GM19239 (cell line): ENCODE measurements at places on chromosomes 7 and 10.

DNA sequence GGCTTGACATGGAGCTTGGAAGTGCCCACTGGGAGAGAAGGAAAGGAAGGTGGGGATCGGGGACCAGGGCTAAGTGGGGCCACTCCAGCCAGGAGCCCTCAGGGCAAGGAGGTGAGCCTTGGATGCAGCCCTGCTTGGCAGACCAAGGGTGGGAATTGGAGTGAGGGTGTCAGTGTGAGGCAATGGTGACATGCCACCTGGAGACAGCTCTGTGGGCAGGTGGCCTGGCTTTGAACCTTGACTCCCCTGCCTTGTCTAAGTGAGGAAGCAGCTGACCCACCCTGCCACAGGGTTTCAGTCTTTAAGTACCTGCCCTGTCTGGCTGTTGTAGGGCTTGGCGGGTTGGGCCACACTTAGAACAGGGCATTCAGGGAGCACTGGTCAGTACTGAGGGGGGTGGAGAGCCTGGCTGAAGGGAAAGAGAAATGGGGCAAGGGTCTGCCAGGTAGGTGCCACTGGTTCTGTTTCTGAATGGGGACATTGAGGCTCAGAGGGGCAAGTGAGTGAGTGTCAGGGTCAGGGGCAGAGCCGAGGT, 4.8 kb downstream of the RAMP3 start:
- DNase-seq: no peak

- DNase-seq: no peak
Measured at GRCh38 chr10:34580643-34581042, 234.5 kb downstream of the PARD3 start.

GRCh38 chr10:59857921-59858320, 48.4 kb downstream of the CCDC6 start:
- DNase-seq: no peak

GRCh38 chr10:133162178-133162909, 2.3 kb downstream of the KNDC1 start:
- no peak for DNase-seq

DNA sequence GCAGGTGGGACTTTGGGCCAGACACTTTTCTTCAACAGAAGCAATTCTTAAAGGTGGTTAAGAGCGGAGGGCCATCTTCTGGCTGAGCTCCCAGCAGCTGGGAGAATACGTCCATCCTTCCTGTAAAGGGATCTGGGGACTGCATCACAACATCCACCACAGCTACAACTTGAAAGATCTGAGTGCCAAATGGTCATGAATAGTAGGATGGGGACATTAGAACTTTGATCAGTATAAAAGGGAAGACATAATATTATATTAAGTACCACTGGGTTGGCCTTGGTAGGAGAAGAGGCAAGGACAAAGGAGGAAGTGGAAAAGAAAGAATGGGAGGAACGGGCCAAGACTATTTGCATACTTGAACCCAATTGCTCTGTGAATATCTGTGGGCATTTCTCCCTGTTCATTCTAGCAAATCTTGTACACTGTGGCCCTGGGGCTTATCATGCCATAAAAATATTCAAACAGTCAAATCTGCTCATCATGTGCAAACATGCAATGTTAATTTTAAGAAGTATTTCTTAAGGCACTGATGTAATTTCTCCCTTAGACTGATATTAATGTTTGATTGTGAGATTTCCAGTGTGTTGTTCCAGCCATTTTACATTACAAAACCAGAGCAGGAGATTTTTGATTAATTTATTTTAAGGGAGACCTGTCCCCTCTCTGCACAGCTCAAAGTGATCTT, 65.5 kb upstream of the CREB5 start:
- no peak for DNase-seq

GRCh38 chr10:45308707-45309106, 6.7 kb downstream of the OR13A1 start:
- peak; percentile 14 for DNase-seq

- DNase-seq: no peak
Measured at GRCh38 chr7:105765846-105766245, 110.6 kb downstream of the ATXN7L1 start.

DNA sequence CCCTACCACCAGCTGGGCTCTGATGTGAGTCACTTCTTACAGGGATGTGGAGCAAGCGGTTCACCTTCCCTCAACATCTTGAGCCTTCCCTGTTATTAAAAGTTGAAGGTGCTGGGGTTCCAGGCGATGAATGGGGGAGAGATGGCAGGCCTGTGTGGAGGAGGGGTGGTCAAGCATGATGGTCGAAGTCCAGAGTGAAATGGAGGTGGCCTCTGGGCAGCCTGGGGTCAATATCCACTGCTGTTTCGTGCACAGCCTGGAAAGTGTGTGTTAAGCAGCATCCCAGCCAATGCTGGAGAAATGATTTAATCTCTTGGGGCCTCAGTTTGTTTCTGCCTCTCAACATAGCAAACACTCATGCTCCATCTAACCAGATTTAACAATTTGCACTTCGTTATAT, 33.7 kb upstream of the DMBT1 start:
- DNase-seq: no peak

DNA sequence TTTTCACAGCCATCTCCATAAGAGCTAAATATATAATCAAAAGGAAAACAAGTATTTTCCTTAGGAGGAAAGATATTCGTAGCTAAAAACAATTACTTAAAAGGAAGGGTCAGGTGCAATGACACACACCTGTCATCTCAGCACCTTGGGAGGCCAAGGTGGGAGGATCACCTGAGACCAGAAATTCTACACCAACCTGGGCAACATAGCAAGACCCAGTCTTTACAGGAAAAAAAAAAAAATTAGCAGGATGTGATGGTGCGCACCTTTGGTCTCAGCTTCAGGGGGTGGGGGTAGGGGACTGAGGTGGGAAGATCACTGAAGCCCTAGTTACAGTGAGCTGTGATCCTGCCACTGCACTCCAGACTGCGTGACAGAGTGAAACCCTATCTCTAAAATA, 11.9 kb downstream of the TNPO3 start:
- no peak for DNase-seq

- no peak for DNase-seq
Measured at GRCh38 chr7:29185613-29186012, 9.0 kb upstream of the CHN2 start.

DNA sequence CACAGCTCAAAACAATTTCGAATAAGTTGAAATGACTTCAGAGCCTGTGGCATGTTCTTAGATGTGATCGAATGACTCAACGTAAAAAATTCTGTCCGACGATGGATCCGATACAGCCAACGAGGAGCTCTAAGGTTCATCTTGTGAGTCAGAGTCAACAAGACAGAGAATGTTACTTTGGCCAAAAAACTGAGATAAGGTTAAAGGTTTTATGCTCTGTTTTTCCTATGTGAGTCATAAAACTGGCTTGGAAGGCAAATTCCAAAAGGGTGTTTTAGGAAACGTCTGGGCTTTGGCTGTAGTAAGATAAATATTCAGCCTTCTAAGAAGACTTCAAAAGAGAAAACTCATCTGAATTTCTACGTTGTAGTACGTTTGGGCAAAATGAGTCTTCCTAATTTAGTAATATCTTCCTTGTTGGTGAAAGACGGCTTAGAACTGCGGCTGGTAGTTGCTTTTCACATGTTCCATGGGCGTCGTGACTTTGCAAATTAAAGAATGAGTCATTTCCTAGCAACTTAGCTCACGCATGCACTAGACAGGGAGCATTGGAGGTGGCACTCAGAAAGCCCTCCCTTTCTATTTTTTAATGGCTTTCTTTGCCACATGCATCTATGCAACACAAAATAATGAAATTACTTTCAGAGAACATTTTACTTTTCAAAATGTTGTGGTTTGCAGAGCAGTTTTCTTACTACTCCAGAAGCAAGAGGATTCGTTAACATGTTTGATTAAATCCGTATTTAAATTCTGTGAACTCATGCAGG, 28.2 kb downstream of the PFKP start:
- peak; percentile 53 for DNase-seq
